Cerebellar nuclear complex (tissue), 1 donor: ENCODE measurements at places on chromosomes 13 and 19.

- no peak for DNase-seq
Measured at GRCh38 chr13:65497265-65497664, 1732.9 kb downstream of the PCDH9 start.

- no peak for DNase-seq
Measured at GRCh38 chr13:31174018-31174417, 12.3 kb upstream of the HSPH1 start.

DNA sequence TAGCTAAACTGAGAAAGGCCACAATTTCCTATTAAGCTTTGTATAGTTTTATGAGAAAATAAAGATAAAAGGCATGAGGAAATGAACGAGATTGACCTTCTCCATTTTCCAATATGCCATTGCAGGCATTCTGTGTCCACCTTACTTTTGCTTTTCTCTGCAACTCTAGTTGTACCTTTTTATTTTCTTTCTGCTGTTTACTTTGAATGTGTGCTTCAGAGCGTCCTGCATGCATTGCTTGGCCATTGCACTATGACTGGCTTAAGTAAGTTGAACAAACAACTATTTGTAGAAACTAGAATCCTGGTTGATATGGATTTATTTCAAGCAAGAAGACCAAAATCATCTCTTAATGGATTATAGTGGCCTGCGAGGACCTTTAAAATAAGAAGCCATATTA lies 510.3 kb downstream of the GPC6 start:
- no peak for DNase-seq

DNA sequence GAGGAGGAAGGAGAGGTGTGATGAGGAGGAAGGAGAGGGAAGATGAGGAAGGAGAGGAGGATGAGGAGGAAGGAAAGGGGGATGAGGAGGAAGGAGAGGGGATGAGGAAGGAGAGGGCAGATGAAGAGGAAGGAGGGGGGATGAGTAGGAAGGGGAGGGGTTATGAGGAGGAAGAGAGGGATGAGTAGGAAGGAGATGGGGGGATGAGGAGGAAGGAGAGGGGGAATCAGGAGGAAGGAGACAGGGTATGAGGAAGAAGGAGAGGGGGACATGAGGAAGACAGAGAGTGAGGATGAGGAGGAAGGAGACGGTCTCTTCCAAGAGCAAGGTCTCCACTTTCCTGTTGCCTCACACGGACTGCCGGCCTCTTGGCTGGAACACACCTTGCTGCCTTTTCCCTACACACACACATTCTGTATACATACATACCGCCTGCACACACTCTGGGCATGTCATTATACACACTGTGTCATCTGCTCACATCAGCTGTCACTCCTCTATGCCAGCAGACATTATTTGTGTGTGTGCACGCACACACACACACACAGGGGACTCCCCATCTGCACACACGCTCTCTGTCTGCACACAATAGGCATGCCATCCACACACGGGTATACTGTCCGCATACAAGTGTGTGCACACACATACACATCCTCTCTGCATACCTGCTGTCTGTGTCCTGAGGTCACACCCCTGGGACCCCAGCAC lies 11.1 kb upstream of the VSTM2B start:
- DNase-seq = no peak

DNA sequence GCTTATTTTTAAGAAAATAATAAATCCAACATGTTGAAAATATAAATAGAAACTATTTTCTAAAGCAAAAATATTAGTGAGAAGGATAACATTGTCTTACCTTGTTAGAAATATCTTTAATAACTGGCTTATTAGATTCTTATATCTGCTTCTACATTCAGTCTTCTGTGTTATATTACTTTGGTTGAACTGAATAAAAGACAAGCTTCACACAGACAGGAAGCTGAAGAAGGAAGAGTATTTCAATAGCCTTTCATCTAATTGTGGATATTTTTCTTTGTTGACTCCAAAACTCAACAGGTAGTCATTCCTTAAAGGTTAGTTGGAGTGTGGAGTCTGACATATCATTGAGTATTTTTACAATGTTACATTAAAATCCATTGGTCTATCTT lies 10.9 kb downstream of the SETDB2 start:
- DNase-seq = no peak

- DNase-seq = no peak
Measured at GRCh38 chr19:58529405-58529804, 9.8 kb upstream of the ZBTB45 start.

DNA sequence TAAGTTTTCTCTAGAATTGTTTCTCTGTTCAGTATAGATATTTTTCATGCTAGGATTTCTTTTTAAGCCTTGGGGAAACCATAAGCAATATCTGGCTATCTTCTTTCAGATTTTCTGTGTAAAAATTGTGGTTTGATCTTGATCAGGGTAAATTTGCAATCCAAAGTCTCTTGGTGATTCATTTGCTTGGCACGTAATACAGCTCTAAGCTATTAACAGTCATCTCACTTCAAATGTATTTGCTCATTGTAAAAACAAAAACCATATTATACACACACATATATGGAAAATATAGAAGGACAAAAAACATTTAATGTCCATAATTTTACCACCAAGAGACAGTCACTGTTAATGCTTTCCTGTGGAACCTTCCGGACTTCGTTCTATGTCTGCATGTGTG lies 191.0 kb downstream of the SHISA2 start:
- DNase-seq = no peak
